ENCODE measurements at places on chromosomes 7 and 10. TPM values are rescaled to one million over a fixed set of nuclear protein-coding genes. Genes with fewer than 3 reads are reported as not detected.

SFTPD gene
- under 0.01 TPM for total RNA-seq

COL28A1 gene
- total RNA-seq, result 0.24 TPM

CLEC2L gene
- total RNA-seq, result not detected

CTAGE15 gene
- total RNA-seq, result 0.48 TPM

CLCN1 gene
- not detected for total RNA-seq

GHRHR gene
- total RNA-seq, result not detected

PLEKHA1 gene
- total RNA-seq, result 46.0 TPM

TAS2R38 gene
- not detected for total RNA-seq

PPP1R3C gene
- total RNA-seq, result 6.0 TPM

NPC1L1 gene
- not detected for total RNA-seq

SPDYE16 gene
- not detected for total RNA-seq

CPA1 gene
- not detected for total RNA-seq

KIF5B gene
- 154 TPM for total RNA-seq

C1GALT1 gene
- 36.7 TPM for total RNA-seq

NUTM2E gene
- total RNA-seq, result 0.24 TPM

NUPR2 gene
- not detected for total RNA-seq

OR2A42 gene
- not detected for total RNA-seq

OR2A12 gene
- total RNA-seq, result not detected
